ENCODE measurements at places on chromosomes 3 and 15.

DNA sequence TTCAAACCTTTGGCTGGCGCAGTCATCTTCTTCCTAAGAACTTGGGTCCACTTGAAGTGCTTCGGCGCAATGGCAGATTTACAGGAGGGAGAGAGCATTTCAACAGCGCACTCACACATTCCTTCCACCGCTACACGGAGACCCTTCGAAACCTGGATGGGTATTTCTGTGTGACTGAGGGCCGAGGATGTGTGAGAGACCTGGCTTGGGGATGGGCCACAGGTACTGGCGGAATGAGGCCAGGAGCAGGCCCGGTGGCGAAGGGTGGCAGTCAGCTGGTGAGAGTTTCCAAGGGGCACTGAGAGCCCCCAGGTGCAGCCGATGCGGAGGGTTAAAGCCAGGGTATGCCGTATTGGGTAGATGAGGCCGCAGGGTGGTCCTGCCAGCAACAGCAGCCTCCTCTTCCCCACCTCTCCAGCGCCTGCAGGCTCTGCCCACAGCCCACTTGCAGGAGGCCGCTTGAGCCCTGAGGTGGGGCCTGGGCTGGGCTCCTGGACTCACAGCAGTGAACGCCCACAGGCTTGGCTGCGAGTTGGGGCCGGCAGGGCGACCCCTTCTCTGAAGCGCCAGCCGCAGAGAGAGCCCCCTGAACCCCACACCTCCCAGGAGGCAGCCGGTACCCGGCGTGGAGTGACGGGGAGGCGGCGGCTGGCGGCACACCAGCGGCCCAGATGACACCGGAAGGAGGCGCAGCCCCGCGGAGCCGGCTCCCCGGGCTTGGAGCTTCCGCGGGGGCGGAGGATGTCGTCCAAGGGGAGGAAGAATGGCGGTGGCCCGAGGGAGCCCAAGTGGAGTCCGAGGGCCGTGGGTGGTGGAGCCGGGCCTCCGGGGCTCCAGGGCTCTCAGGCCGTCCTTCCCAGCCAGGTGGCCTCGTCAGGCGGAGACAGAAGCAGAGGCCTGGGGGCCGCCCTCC lies 166.5 kb downstream of the NSMCE3 start:
- no peak for DNase-seq

- no peak for DNase-seq
Measured at GRCh38 chr3:16455001-16455400, 58.5 kb downstream of the RFTN1 start.

GRCh38 chr3:184005941-184006507 lies 11.7 kb downstream of the ABCC5 start:
- DNase-seq, result no peak

DNA sequence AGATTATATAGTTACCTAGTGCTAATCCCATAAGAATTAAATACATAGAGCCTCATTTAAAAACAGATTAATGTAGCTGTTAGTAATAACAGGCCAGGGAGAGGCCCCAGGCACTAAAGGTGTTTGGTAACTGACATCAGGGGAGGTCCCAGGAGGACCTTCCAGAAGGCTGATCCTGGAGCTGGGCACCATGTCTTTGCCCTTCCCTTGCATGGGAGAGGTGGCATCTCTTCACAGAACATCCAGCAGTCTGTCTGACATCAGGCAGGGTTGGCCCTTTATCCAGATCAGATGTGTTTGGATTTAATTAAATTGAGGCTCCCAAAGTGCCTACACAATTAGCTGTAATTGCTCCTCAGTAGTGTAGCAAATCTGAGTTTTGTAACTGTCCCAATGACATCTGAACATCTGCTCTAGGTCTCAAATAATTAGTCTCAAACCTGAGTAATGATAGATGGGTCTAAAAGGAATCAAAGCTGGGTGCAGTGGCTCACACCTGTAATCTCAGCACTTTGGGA lies 53.0 kb downstream of the RLBP1 start:
- DNase-seq, result no peak

- DNase-seq, result no peak
Measured at GRCh38 chr3:126533506-126533905, 9.6 kb downstream of the CHST13 start.

GRCh38 chr15:88032787-88033186 lies 223.8 kb downstream of the NTRK3 start:
- DNase-seq, result no peak

- no peak for DNase-seq
Measured at GRCh38 chr3:137992592-137992991, 17.4 kb upstream of the CLDN18 start.

- no peak for DNase-seq
Measured at GRCh38 chr3:153442799-153443487, 280.9 kb downstream of the RAP2B start.

GRCh38 chr3:49629451-49629850 lies 44.7 kb upstream of the APEH start:
- no peak for DNase-seq

- no peak for DNase-seq
Measured at GRCh38 chr3:76372497-76372896, 587.1 kb upstream of the ZNF717 start.

GRCh38 chr15:59998950-59999611 lies 5.0 kb upstream of the FOXB1 start:
- DNase-seq, result no peak

- no peak for DNase-seq
Measured at GRCh38 chr15:70669006-70669602, 94.3 kb downstream of the UACA start.

DNA sequence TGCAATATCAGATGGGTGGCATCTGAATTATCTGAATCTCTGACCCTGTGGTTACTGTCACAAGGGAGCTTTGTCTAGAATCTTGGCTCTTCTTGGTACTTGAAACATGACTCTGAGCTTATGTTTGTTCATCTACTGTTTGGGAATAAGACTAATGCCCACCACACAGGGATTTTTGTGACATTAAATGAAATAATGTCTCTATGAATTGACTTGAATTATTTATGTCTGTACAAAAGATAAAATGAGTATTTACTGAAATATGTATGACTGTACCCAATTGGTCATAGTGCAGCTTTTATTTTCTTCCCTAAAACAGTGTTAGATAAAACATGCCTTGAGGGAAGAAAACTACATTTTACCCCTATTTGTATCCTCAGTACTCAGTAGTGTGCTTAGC lies 87.9 kb upstream of the ZPLD1 start:
- DNase-seq, result no peak

GRCh38 chr3:112605285-112605684 lies 35.7 kb downstream of the CCDC80 start:
- DNase-seq, result no peak

- peak; percentile 9 for DNase-seq
Measured at GRCh38 chr3:160707187-160707794, 30.3 kb downstream of the ARL14 start.

GRCh38 chr3:132822266-132822665 lies 100.1 kb upstream of the NPHP3 start:
- no peak for DNase-seq

DNA sequence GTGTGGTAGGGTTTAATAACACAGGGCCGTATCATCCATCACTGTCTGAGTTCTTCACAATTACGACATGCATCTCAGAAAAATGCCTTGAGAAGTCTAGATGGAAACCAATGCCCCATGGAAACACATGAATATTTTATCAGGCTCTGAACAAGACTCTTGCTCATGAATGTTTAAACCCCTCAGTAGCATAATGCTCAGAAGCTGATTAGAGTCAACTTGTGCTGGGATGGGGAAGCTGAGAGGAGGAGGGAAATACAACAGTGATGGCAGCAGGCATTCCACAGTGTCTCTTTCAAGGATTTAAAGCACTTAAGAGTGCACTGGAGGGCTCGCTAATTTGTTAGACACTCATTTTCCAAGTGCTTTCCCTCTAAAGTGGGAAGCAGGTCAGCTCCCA lies 3.8 kb downstream of the GPR156 start:
- DNase-seq, result no peak

GRCh38 chr3:107032111-107032510 lies 345.1 kb upstream of the CCDC54 start:
- DNase-seq, result no peak

GRCh38 chr3:29312960-29313452 lies 32.1 kb downstream of the RBMS3 start:
- no peak for DNase-seq
